ENCODE measurements at places on chromosomes 4 and X. TPM values are rescaled to one million over a fixed set of nuclear protein-coding genes. Genes with fewer than 3 reads are reported as not detected.

The CTAG1B gene
- not detected for total RNA-seq

GRCh38 chr4:106650701-106651100 is 282.1 kb upstream of the GIMD1 start:
- H3K4me3 ChIP-seq: no peak overlapping the region
- H3K4me1 ChIP-seq: no peaks in the 10 kb centered on the region
- H3K27me3 ChIP-seq: no peaks in the 10 kb centered on the region

DNA sequence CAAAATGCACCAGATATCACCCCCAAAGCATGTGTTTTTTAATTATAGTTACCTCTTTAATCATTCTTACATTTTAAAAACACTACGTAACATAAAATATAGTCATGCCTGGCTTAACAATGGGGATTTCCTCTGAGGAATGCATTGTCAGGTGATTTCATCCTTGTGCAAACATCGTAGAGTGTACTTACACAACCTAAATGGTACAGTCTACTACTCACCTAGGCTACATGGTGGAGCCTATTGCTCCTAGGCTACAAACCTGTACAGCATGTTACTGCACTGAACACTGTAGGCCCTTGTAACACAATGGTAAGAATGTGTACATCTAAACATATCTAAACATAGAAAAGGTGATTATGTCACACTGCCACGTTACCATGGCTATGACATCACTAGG is 208.6 kb downstream of the SPOCK3 start:
- no peaks in the 10 kb centered on the region for H3K27me3 ChIP-seq
- no peak overlapping the region for H3K4me3 ChIP-seq
- H3K4me1 ChIP-seq: no peaks in the 10 kb centered on the region
- no peak overlapping the region for H3K27ac ChIP-seq

- no peak overlapping the region for H3K27ac ChIP-seq
- no peak for DNase-seq
- no peak overlapping the region for H3K4me3 ChIP-seq
These were observed 83.5 kb upstream of the PPARGC1A start for GRCh38 chr4:23973308-23973855.

- H3K36me3 ChIP-seq: no peaks in the 10 kb centered on the region
- H3K27ac ChIP-seq: peak overlapping the region; percentile 74
- no peaks in the 10 kb centered on the region for H3K27me3 ChIP-seq
- H3K4me1 ChIP-seq: no peaks in the 10 kb centered on the region
- DNase-seq: no peak
- H3K4me3 ChIP-seq: no peak overlapping the region
These were observed 2.4 kb upstream of the TLR10 start for GRCh38 chr4:38785041-38785790.
